CD4-positive, alpha-beta T cell treated with Interleukin-4 for 1 hour (primary cell): ENCODE measurements at places on chromosomes 11 and 22.

DNA sequence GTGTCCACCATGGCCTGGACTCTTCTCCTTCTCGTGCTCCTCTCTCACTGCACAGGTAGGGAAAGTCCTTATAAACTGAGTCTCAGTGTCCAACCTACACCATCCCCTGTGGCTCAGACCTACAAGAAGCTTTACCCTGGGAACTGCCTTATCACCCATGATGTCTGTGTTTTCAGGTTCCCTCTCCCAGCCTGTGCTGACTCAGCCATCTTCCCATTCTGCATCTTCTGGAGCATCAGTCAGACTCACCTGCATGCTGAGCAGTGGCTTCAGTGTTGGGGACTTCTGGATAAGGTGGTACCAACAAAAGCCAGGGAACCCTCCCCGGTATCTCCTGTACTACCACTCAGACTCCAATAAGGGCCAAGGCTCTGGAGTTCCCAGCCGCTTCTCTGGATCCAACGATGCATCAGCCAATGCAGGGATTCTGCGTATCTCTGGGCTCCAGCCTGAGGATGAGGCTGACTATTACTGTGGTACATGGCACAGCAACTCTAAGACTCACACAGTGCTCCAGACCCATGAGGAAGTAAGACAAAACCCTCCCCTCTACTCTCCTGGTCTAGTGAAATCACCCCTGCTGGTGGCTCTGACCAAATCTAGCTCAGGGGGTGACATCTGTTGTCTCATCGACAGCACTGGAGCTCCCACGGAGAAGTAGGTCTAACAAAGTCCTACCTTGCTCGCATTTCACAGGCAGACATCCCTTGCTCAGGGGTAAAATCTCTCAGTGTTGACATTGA, 74.3 kb downstream of the VPREB1 start:
- no peak for DNase-seq

- no peak for DNase-seq
Measured at GRCh38 chr11:8658321-8659057, 24.0 kb downstream of the TRIM66 start.

- DNase-seq = no peak
Measured at GRCh38 chr11:69807106-69807815, 12.0 kb downstream of the FGF3 start.

- DNase-seq = no peak
Measured at GRCh38 chr11:76698321-76699043, 27.9 kb upstream of the LRRC32 start.

- DNase-seq = no peak
Measured at GRCh38 chr11:35354644-35355043, 64.7 kb downstream of the SLC1A2 start.

DNA sequence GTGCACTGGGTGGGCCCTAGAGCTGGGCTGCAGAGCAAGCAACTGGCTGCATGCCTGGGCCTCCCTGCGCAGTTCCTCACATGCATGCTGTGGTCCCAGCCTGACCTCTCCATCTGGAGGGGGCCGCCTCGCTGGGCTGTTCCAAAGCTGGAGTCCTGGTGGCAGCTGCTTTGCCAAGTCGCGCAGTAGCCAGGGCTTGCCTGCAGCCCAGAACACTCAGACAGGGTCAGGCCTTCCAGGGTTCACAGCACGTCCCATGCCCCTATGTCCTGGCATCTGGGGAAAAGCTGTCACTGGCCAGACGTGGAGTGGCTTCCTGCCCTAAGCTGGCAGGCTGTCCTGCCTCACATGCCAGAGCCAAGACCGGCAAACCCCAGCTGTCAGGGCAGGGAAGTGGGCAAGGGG, 16.5 kb upstream of the CDC42EP2 start:
- DNase-seq = no peak

- DNase-seq = no peak
Measured at GRCh38 chr11:105861225-105861624, 160.8 kb downstream of the MSANTD4 start.

DNA sequence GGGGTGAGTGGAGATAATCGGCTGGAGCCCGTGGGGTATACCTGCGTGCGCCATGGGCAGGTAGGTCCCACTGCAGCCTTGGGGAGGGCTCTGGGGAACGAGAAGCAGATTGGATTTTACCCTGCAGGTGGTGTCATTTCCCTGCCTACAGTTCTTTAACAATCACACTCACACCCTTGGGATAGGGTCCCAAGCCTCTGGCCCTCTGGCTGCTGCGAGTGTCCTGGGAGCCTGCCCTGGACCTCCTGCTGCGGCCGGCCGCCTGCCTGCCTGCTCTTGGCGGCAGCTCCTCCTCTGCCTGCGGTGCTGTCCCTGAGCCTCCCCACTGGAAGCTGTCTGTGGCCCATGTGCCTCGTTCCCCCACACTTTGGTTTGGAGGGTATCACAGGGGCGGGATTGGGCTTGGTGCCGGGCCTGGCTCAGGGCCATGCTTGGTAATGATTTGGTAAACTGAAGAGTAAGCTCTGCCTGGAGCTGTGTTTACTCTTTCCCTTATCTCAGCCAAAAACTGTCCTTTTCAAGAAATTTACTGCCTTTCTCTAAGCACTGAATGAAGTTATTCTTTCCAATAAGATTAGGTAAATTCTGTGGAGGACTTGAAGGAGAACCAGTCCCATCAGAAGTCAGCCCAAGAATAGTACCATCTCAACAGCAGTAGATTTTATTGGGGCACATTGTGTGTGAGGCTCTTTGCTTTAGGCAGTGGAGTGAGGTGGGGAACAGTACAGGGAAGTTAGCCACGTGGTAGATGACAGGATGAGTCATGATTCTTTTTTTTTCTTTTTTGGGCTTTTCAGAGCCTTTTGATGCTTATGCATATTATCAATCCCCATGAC, 53.7 kb downstream of the TBC1D22A start:
- DNase-seq = no peak

GRCh38 chr22:38056969-38057891, at the start of gene PICK1:
Gene PICK1 (plus strand): TSS chr22:38057404. CDS start chr22:38057810, 406 bp downstream.
- peak; percentile 89 for DNase-seq

GRCh38 chr22:26161746-26162145, 7.5 kb upstream of the SEZ6L start:
- no peak for DNase-seq

DNA sequence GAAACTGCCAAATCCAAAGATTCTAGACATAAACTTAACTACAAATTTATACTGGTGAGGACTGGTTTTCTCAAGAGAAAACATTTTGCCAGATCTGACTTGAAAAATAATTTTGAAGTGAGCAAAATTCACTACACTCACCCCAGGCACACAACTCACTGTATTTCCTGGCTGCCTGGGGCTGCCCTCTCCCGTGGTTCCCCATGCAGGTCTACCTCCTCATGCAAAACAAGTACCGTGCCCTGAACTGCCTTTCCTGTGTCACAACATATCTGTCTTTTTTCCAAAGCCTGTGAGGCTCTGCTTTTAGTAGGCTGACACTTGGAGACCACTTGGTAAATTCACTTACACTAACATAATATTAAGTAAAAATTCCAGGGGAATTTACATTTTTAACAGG, 76.4 kb downstream of the LIF start:
- no peak for DNase-seq

GRCh38 chr22:26669060-26669481, 11.7 kb downstream of the MIAT start:
- DNase-seq = no peak

DNA sequence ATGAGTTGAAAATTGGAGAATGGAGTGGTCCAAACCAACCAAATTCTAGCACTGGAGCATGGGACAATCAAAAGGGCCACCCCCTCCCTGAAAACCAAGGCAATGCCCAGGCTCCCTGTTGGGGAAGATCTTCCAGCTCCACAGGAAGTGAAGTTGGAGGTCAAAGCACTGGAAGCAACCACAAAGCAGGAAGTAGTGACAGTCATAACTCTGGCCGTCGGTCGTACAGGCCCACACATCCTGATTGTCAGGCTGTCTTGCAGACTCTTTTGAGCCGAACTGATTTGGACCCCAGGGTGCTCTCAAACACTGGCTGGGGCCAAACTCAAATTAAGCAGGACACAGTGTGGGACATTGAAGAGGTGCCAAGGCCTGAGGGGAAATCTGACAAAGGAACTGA, 80.5 kb upstream of the ADSL start:
- DNase-seq = peak; percentile 21

DNA sequence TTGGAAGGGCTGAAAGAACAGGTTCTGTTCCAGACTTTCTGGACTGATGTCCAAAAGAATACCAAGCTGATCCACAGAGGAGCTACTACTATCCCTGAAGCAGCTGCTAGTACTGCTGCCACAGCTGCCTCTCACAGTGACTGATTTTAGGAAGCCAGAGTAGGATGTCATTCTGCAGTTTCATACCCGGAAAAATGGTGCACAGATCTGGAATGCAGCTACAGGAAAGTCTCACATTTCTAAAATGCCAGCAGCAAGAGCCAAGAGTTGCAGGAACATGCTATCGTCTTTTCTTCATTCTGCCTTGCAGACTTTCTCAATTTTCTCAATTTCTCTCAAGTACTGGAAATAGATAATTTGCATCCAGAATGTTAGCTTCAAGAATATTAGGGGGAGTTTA, 19.4 kb upstream of the CCDC179 start:
- DNase-seq = no peak

DNA sequence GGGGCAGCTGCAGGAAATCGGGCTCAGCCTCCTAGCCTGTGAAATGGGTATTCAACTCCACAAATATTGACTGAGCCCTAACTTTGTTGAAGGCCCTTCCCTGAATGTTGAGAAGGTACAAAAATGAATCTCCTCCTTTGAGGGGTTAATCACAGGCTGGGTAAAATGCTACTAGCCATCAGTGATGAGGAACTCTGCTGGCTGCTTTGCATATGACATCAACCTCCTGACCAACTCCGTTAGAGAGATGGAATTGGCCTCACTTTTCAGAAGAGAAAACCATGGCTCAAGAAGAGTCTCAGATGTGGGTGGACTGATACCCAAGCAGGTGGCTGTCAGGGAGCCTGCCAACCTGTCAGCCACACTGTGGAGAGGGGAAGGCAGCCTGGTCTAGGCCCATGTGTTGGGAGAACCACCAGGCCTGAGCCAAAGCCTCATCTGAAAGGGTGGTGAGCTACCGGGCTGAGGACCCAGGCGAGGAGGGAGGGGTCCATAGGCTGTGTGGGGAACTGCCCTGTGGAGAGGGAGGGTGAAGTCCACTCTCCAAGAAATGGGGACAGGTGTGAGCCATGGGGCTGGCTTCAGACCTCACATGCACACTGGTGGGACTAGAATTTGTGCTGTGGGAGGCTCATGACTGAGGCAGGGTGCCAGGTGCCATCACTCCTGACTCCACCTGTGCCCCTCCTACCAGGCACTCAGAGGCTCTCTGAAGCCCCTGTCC, 11.8 kb downstream of the CDCA5 start:
- DNase-seq = no peak

GRCh38 chr11:25449091-25449490, 882.8 kb upstream of the ANO3 start:
- DNase-seq = no peak

GRCh38 chr11:122803716-122804115, 34.6 kb upstream of the CRTAM start:
- DNase-seq = no peak

DNA sequence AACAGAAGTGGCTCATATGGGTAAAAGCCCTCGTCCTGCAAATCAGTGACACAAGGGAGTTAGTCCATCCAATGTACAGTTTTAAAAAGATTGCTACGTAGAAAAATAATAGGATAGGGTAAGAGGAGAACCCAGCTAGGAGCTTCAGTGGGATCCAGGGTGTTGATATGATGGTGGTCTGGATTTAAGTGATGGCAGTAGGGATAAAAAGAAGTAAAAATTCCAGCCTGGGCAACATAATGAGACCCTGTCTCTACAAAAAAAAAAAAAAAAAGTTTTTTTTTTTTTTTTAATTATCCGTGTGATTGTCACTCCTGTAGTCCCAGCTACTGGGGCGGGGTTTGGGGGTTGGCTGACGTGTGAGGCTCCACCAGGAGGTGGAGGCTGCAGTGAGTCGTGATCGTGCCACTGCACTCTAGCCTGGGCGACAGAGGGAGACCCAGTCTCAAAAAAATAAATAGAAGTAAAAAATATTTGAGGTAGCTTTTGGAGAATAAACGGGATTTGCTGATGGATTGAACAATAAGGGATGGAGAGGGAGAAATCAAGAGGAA, 7.0 kb upstream of the L3MBTL2 start:
- DNase-seq = peak; percentile 30

DNA sequence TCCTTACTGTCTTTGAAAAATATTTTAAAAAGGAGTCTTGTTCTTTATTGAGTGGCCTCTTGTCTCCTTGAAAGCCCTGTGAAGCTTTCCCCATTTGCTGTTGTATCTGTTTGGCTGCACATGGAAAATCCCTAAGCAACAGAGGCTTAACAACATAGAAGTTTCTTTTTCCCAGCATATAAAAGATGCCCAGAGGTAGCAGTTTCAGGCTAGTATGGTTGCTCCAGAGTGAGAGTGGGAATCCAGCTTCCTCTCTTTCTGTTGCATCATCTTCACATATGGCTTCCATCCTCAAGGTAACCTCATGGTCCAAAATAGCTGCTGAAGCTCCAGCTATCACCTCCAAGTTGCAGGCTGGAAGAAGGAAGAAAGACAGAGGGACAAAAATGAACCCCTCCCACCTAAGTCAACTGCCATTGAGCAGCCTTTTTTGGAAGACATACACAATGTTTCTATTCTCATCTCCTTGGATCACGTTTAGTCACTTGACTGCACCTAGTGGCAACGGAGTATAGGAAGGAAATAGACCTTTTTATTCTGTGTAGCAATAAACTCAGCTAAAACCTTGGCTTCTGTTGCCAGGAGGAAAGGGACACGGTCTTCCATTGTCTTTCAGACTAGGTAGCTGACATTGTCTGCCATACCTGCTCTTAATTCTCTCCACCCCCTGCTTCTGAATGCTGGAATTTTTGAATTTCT, 5.3 kb downstream of the CSF2RB start:
- no peak for DNase-seq

GRCh38 chr11:80698637-80699036, 1257.8 kb upstream of the TENM4 start:
- DNase-seq = no peak

GRCh38 chr11:58674609-58675008, 52.1 kb downstream of the CNTF start:
- DNase-seq = no peak

DNA sequence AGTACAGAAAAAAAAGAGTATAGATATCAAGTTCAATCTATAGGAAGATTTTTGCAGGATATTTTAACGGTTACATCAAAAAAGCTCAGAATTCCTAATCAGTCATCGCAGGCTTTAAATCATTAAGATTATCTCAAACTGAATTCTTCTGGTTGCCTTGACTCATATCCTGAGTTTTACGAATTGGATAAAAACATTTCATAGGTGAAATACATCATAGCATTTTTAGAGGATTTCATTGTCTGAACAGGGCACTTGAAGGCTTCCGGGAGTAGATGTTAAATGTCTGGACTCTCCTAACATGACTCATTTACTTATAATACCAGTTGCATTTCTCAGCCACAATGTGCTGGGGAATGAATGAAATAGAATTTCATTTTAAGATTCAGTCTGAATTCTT, 2216.6 kb upstream of the RAG2 start:
- DNase-seq = no peak

GRCh38 chr11:109309153-109309552, 112.8 kb upstream of the C11orf87 start:
- no peak for DNase-seq

- DNase-seq = no peak
Measured at GRCh38 chr11:2168286-2169004, 3.2 kb downstream of the TH start.

GRCh38 chr11:130087294-130087926, 17.7 kb downstream of the APLP2 start:
- DNase-seq = no peak

GRCh38 chr22:18042685-18043084, 18.3 kb upstream of the MICAL3 start:
- no peak for DNase-seq

GRCh38 chr11:61756452-61757212, 4.2 kb downstream of the MYRF start:
- DNase-seq = no peak

- DNase-seq = no peak
Measured at GRCh38 chr11:122158171-122158570, 42.2 kb upstream of the BLID start.
